ENCODE measurements at places on chromosomes 7 and 10.

GRCh38 chr10:44397476-44398225, 12.8 kb upstream of the CXCL12 start:
- DNase-seq = no peak

DNA sequence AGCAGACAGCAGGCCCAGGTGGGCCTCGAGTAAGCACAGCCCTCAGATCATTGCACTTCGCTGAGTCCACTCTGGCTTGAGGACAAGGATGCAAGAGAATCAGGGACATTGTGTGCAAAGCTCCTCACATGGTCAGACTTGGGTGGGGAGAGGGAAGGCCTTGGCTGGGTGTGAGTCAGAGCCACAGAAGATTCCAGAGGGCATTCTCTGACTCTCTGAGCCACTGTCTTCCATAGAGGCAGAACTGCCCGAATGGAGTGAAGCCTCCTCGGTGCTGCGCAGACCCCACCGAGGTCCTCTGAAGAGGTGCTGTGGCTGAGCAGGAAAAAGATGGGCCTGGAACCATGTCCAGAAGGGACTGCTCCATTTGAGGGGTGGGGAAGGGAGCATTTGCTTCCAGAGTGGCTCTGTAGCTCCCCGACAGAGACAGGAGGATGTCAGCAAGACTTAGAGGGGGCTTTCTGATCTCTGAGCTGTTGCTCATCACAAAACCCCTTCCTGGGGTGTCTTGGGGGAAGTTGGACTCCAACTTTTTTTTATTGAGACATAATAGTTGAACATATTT, 120.8 kb downstream of the PTPN20 start:
- no peak for DNase-seq

DNA sequence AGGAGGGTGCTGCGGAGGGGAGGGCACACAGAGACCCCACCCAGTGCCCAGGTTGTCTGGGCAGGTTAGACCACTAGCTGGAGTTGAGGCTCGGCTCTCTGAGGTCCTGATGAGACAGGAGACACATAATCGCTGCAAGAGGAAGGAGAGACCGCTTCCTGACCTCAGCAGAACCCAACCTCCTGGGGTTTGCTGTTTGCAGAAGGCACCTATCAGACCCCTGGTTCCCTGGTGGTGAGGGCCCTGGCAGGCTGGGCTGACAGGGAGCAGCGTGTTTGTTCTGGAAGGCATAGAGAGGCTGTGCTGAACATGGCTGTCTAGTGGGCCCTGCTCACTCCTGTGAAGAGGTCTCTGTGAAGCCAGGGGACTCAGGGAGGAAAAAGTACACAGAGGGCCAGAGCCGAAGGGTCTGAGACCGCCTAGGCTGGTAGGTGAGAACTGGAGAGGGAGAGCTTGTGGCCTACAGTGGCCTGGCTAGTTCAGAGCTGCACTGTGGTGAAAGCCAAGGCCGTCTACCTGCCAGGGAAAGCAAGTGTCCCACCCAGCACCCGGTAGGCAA, 39.4 kb upstream of the NPFFR1 start:
- DNase-seq = no peak

GRCh38 chr7:138710536-138711385, 9.6 kb upstream of the SVOPL start:
- no peak for DNase-seq

GRCh38 chr7:106552645-106553445, 108.1 kb downstream of the CCDC71L start:
- DNase-seq = no peak
